Fibroblast of the aortic adventitia (primary cell): ENCODE measurements at places on chromosomes 12 and 14.

DNA sequence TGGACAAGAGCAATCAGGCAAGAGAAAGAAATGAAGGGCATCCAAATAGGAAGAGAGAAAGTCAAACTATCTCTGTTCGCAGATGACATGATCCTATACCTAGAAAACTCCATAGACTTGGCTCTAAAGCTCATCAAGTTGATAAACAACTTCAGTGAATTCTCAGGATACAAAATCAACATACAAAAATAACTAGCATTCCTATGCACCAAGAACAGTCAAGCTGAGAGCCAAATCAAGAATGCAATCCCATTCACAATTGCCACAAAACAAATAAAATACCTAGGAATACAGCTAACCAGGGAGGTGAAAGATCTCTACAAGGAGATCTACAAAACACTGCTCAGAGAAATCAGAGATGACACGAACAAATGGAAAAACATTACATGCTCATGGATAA, 417.5 kb upstream of the ATP2B1 start:
- no peak for DNase-seq

- DNase-seq = no peak
Observed at GRCh38 chr14:86672080-86672479, 1142.1 kb downstream of the FLRT2 start.

GRCh38 chr12:57175428-57176138, 28.2 kb upstream of the LRP1-AS start:
- DNase-seq = peak; percentile 84

DNA sequence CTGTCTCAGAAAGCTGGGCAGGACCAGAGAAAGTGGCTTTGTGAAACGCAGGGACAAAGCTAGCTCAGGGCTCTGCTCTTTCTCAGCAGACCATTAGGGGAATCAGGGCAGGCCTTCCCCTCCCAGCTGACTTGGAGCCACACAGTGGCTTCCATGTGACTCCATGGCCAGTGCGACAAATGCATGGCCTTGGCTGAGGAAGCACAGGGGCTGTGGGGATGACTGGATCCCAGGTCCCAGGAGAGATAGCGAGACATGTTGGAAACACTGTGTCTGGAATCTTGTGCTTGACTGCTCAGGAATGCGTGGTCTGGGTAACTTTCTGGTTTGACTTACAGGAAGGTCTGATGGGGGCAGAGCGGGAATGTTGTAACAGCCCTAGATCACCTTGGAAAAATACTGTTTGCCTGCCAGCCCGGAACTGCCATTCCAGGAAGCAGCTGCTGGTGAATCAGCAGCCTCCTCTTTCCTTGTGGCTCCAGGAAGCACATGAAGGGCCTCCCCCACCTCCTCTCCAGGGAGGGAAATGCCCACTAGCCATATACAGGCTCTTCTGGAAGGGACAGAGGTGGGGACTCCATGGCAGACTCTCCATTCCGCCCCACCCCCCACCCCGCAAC, 133.5 kb upstream of the HIF1A start:
- peak; percentile 99 for DNase-seq

GRCh38 chr12:9971181-9971580, at the start of gene CLEC12A:
Gene CLEC12A, plus strand, starts transcription at chr12:9971409. Its CDS starts 188 bp downstream, at chr12:9971597.
- DNase-seq = no peak

DNA sequence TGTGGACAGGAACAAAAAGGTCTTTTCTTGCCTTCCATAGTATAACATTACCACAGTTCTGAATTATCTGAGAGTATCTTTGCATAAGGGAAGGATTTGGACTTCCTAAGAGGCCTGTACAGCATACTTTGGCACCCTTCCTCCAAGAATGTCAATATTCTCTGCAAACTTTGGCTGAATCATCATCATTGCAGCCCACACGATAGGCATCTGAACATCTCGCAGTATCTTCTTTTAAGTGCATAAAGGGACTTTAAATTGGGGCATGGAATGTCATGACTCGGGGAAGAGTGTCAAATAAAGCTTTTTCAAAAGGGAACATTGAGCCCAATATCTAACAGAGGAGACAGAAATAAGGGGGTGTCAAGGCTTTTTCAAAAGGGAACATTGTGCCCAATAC, 646.2 kb upstream of the STXBP6 start:
- DNase-seq = no peak

- peak; percentile 77 for DNase-seq
Observed at GRCh38 chr12:7806863-7807487, 17.8 kb downstream of the NANOG start.

DNA sequence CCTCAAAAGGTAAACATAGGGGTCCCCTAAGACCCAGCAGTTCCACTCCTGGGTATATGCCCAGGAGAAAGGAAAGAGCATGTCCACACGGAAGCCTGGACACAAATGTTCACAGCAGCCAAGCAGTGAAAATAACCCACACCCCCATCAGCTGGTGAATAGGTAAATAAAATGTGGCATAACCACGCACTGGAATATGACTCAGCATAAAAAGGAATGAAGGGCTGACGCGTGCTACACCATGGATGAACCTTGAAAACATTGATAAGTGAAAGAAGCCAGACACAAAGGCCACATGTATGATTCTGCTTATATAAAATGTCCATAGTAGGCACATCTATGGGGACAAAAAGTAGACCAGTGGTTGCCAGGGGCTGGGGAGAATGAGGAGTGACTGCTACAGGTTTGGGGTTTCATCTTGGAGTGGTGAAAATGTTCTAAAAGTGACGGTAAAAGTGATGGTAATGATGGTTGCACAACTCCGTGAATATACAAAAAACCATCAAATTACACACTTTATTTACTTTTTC, 3.8 kb upstream of the SCARB1 start:
- peak; percentile 43 for DNase-seq

- no peak for DNase-seq
Observed at GRCh38 chr12:7127916-7128626, 618 bp downstream of the RBP5 start.

- peak; percentile 62 for DNase-seq
Observed at GRCh38 chr12:25775968-25776367, 182.5 kb upstream of the RASSF8 start.

DNA sequence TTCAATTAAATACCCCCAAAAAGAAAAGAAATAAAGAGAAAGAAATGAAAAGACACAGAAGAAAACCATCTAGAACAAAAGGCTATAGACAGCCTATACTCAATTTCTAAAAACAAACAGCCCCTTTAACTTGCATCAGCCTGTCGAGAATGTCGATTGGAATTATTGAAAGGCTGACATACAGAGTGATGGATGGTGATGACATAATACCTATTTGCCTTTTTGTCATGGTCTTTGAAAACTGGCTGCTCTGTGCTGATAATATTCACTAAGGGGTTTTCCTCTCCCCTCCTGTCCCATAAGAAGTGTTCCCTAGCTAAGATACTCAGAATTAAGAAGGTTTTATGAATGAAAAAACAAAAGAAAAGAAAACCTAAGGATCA, 393.7 kb downstream of the SOX5 start:
- no peak for DNase-seq

- DNase-seq = peak; percentile 75
Observed at GRCh38 chr14:68824517-68825347, 31.9 kb upstream of the ZFP36L1 start.

GRCh38 chr14:99232714-99233214, 39.2 kb downstream of the BCL11B start:
- DNase-seq = no peak

DNA sequence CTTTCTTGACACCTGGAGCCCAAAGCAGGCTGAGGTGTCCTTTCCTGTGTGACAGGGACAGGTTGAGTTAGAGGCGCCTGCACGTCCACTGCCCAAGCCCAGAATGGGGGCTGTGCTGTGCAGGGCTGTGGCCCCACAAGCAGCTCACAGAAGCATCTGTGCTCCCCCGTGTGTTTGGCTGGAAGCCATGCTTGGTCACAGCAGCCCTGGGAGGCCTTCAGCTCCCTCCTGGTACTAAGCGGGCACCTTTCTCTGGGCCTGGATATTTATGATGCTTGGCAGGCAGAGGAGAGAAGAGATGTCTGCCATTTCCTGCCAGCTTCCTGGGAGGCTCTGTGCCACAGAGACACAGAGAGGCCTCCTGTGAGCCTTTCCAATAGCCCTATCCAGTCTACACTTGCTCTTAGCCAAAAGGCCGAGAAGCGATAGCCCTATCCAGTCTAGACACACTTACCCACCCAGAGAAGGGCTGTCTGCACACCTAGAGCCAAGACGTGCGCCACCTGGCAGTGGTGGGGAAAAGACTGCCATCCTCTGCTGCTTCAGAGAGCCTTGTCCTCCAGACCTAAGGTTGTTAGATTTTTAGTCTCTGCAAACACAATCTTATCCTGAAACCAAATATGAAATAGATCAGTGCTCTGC, 117.4 kb downstream of the GCH1 start:
- no peak for DNase-seq

DNA sequence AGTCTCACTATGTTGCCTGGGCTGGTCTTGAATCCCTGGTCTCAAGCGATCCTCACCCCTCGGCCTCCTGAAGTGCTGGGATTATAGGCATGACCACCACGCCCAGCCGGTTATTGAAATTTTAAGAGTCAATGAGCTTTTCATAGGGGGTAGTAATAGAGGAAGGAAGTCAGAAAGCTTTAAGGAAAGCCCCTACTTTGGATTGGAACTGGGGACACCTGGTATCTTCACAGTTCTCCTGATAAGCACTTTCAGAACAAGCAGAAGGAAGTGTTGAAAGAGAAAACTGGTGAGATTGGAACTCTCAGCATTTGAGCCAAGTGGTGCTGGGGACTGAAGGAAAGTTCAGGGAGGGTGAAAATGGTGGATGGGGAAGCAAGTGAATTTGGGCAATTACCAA, 5.1 kb downstream of the SLC4A8 start:
- DNase-seq = no peak

GRCh38 chr14:67697006-67697405, 1.4 kb upstream of the RDH11 start:
- DNase-seq = no peak

DNA sequence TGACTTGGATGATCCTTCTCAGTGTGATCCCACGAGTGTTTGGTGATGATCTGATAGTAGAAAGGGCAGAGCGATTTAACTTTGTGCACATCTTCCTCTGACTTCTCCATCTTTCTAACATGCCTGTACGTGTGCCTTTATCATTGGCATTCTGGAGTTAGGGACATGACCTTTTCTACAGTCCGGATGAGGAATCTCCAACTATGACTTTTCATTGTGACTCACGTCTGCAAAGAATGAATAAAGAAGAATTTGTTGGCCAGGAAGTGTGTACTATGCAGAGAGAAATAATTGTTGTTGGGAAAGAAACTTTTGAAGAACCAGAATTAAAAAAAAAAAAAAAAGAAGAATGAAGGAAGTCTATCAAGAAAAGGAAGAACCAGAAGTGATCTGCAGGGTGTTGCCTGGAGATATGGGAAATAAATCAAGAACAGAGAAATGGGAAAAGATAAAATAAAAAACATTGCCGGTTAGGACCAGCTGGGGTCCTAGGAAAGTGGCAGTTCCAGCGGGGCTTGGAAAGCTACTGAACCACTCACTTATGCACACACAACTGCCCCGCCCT, 25.3 kb downstream of the PPFIBP1 start:
- DNase-seq = peak; percentile 87

DNA sequence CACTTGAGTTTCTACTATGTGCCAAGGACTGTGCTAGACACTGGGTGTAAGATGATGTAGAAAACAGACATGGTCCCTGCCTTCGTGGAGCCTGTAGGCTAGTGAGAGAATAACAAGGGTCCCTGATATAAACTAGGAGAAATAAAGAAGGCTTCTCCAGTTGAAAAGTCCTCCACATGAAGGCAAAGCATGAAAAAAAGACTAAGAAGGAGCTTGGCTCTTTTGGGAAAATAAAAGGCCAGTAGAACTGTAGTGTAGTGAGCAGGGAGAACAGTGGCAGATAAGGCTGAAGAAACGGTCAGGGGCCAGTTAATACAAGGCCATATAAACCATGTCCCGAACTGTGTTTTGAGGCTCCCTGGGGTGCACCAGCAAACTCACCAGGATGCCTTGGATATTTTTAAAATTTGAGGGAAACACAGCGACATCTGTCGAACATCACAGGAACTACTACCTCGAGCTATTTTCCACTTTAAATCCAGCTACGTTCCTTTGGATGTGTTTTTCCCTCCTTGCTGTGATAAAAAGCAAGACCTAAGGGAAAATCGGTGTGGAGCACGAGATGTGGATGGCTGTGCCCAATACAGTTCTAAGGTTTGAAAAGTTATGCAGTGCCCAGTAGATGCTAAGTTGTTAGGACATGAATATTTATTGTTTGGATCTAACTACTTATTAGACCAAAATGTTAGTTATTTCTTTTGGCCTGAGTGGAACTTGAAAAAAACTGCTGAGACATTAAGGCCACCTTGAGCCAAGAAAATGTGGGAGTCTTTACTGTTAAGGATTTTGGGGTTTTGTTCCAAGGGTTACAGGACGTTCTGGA, 8.5 kb upstream of the CFL2 start:
- DNase-seq = peak; percentile 78

DNA sequence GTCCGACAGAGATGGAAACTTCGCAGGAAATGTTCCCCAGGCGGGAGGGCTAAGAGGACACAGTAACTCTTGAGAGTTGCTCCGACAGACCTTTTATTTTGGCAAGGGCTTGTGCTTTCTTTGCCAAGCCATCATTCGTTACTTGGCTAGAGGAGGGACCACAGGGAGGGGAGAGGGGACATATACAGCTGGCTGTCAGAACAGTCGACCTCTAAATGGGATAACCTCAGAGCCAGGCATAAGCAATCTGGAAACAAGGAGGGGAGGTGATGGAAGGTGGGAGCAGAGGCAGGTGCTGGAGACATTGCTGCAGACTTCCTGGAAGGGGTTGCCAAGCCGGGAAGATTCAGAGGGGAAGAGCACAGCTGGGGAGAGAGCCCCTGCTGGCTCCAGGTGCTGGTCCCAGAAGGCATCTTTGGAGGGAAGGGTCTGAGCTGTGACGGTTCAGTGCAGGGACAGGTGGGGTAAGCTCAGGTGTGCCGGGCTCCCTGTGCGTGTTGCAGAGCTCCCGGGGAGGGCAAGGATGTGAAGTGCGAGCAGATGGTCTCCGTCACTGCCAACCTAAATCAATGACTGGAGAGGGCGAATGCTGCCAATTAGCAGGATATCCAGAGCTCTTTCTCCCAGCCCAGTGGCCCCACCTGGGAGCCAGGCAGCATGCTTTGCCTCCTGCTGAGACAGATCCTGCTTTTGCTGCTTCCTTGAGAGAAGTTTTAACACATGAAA, 50.1 kb downstream of the CHST11 start:
- DNase-seq = no peak

DNA sequence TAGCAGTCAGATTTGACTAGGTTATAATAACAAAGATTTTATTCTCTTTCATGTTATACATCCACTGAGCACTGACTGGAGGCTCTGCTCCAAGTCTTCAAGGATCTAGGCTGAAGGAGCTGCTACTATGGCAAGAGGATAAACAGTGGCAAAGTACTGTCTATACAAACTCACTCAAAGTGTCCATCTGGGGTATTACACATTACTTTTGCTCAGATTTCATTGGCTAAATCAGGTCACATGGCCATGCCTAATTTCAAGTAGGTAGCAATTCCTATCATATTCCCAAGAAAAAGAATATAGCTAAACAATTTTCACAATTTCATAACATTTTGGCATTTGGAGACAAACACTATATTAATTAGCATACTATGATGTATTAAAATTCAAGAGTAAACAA, 40.9 kb downstream of the CDK17 start:
- no peak for DNase-seq
